ENCODE measurements at places on chromosomes 11 and 22.
A peak's percentile ranks its signal among the peaks of the same experiment; 100 is the strongest.

DNA sequence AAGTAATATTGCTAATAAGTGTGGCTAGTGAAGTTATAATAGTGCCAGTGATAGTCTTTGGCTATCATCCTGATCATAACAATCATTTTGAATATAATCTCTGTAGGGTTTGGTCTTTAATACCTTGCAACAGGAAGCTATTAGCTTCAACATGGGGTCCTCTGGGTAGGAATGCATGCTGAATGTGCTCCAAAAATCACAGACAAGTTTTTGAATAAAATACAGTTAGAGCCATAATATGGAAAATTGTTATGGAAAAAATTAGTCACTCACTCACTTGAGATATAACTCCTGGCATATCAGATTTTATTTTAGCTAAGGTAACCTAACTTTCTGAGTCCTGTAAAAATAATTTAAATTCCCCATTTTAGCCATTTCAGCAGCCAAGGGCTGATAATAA, 95.4 kb upstream of the MTMR2 start:
- no peak for DNase-seq

- no peak for DNase-seq
These were observed 11.0 kb downstream of the DDB2 start for GRCh38 chr11:47225552-47226400.

DNA sequence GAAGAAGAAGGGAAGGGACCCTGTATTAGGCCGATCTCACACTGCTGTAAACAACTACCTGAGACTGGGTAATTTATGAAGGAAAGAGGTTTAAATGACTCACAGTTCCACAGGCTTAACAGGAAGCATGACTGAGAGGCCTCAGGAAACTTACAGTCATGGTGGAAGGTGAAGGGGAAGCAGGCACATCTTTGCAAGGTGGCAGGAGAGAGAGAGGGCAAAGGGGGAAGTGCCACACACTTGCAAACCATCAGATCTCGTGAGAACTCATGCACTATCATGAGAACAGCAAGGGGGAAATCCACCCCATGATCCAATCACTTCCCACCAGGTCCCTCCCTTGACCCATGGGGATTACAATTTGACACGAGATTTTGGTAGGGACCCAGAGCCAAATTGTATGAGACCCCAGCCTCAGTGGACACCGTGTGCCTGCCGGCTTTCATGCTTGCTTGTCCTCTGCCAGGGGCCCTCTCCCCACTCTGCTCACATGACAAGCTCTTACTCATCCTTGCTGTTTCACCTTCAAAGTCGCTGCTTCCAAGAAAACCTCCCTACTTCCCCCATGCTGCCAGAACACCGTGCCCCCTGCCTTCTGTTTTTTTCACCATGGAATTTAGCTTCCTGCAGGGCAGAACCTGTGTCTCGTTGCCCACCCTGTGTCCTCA, 23.3 kb upstream of the PPFIA1 start:
- DNase-seq, result no peak

DNA sequence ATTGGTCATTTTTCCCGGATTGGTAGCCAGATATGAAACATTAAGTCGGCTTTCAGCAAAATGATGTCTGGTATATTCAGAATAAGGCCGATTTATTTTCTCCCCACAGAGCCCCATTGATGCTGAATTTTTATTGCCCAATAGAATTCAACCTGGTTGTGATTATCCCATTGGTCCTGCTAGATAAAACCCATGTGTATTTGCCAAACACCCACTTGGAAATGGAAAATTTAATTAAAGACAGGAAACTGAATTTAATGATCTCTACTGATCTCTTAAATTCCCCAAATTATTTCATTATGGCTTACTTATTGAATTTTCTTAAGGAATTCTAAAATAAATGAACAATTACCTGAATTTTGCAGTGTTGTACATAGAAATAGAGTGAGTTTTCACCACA, 609.8 kb downstream of the NTM start:
- no peak for DNase-seq

- no peak for DNase-seq
These were observed 3.0 kb downstream of the PRG2 start for GRCh38 chr11:57387289-57388030.

- no peak for DNase-seq
These were observed 16.8 kb upstream of the TMPRSS5 start for GRCh38 chr11:113722934-113723333.

GRCh38 chr11:10561043-10561818, 7.2 kb downstream of the LYVE1 start:
- no peak for DNase-seq

DNA sequence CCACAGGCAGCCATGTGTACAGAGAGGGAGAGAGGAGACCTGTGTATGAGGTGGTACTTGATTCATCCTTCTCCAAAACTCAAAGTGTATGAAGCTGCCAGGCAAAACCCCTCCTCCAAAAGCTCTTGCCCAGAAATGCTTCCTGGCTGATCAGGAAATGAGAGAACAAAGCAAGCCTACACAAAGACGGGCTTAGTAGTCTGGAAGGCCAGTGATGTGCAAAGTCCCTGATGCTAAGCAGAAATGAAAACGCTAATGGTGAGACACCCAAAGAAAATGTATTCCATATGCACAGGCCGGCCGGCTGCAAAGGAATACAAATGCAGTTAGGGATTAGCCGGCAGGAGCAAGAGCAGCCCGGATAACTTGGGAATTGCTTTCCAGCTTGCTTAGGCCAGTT, 234.9 kb upstream of the CADM1 start:
- peak; percentile 18 for DNase-seq

GRCh38 chr11:68598816-68599653, 85.3 kb upstream of the GAL start:
- DNase-seq, result peak; percentile 51

DNA sequence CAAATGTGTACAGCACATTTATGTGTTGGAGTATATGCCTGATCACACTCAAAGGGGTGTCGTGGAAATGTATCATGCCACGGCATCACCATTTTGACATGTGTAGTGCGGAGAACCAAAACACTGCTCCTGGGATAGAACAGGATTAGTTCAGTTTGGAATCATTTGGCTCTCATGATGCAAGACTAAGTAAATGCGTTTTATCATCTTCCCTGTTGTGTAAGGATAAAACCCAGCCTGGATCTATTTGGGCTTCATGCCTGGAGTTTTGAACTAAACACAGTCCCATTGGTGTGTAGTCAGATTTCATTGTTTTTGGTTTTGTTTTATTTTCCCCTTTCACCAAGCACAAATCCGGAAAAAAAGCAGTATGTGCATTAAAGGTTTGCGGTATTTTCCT, 574.3 kb downstream of the NTM start:
- DNase-seq, result peak; percentile 68

DNA sequence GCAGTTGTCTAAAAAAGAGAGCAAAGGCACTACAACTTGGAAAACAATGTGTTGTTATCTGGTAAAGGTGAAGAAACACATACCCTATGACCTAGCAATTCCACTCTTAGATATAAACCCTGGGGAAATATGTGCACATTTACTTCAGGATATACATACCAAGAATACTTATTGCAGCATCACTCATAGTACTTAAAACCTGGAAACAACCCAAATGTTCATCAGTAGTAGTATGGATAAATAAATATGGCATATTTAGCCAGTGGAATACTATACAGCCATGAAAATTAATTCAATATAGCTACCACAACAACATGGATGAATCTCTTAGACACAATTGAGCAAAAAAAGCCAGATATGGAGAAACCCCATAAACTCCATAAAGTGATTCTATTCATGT, 26.1 kb upstream of the MICAL2 start:
- peak; percentile 64 for DNase-seq

- DNase-seq, result no peak
These were observed 2.4 kb upstream of the ARHGEF12 start for GRCh38 chr11:120333801-120334200.

DNA sequence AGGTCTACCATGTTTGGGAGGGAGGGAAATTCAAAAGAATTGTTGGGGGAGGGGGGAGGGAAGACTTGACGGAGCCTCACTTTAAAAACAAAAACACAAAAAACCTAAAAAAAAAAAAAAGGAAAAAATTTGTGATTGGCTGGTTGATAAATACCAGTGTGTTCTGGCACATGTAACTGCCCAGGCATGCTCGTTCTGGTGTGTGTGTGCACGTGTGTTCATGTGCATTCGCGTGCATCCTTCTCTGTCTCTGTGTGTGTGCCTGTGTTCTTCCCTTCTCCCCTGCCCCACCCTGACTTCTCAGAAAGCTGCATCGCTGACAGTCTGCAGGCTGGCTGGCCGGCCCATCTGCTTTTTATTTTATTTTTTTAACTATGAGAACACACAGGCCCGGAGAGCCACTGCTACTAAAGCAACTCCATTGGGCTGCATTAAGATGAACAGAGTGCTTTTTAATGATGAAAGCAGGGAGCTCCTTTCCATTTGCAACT, 22.6 kb upstream of the ADSL start:
- no peak for DNase-seq

GRCh38 chr11:114818382-114818781, 140.1 kb downstream of the NXPE2 start:
- no peak for DNase-seq

DNA sequence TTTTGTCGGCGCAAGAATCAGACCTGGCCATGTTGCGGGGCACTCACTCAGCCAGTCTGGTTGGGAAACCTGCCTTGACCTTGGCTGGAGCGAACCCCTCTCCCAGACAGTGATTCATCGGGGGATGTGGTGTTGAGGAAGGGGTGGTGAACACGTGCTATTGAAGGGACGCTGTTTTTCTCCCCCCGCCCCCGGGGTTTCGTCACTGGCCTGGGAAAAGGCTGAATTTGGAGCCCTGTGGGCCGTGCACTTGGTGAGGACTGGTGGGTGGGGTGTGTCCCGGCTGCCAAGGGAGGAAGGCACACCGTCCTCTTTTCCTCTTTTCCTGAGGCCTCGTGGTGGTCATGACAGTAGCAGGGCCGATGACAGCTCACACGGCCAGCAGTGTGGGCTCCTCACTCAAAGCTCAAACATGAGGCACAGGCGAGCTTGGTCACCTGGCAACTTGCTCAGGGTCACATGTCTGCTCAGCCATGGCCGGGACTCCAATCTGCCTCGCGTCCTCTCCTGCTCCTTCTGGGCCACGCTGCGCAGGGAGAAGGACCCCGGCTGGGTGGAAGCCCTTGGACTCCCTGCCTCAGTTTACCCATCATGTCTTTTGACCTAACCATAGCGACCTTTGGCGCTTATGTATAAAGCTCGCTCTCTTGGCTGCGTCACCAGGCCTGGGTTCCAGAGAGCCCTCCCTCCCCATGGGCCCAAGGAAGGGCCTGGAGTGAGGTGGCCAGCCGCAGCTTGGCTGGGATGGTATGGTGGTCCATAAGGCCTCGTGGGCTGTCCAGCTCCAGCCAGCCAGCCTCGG, 49.4 kb downstream of the SMIM38 start:
- DNase-seq, result no peak

GRCh38 chr11:78432058-78432515, 14.5 kb upstream of the GAB2 start:
- DNase-seq, result peak; percentile 29

DNA sequence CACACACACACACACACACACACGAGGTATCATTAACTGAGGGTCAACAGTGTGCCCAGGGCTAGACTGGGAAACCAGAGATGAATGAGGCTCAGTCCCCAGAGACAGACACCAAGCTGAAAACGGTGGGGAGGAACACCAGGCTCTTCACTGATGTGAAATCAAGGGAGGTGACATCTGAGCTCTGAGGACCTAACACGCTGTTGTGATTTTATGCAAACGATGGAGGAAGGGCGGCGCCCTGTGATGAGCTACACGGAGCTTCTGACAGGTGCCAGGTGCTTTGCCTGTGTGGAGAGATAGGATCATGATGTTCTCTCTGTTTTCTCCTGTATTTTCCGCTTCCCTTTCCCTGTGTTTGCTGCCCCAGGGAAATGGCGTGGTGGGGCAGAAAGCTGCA, 6.5 kb upstream of the CYB5R3 start:
- no peak for DNase-seq

DNA sequence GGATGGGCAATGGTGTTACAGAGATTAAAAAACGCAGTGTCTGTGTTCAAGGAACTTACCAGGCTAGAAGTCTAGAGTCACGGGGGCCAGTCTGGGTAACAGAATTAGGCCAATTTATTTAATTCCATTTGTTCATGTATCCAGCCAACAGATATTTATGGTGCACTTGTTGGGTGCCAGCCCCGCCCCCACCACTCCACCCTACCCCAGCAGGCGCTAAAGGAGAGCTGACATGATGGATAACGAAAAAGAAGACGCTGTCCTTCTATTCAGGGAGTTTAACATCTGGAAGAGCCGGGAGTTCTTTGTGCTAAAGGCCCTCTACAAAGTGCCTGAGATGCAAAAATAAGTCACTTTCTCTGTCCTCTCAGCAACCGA, 1.1 kb upstream of the BMAL1 start:
- no peak for DNase-seq
